Fibroblast of skin of right biceps (primary cell): ENCODE measurements at places on chromosomes 6 and 20.
A peak's percentile ranks its signal among the peaks of the same experiment; 100 is the strongest.

DNA sequence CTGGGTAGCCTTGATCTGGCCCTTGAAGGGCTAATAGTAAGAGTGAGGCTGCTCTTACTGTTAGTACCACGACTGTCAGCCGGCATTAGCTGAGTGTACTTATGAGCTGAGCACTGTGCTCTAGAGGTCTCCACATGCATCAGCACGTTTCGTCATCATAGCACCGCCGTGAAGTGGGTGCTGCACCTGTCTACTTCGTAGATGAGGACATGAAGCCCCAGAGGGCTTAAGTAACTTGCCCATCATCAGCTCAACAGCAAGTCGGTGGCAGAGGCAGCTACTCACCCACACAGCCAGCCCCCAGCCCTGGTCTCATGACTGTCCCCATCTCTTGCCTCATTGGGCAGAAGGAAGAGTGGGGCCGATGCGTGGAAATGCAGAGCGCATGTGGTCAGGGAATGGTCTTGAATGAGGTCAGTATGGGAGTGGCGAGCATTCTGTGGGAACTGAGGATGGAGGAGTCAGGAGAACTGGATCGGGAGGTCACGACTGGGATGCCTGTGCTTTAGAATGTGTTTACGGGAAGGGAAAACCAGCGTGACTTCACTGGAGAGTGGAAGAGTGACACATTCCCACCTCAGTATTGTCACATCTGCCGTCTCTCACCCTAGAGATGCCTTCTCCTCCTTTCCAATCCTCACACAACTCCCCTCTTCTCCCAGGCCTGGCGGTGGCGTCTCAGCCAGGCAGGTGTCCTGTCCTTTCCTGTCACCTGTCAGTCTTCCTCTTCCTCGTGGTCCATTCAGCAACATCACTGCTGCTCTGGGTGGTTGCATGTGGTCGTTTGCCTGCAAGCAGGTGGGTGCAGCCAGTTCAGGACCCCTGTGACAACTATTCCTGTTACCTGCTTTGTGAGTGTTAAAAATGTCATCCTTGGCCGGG, 6.0 kb downstream of the SYTL3 start:
- DNase-seq, result no peak

- DNase-seq, result no peak
Measured at GRCh38 chr6:40529040-40529439, 58.1 kb downstream of the LRFN2 start.

DNA sequence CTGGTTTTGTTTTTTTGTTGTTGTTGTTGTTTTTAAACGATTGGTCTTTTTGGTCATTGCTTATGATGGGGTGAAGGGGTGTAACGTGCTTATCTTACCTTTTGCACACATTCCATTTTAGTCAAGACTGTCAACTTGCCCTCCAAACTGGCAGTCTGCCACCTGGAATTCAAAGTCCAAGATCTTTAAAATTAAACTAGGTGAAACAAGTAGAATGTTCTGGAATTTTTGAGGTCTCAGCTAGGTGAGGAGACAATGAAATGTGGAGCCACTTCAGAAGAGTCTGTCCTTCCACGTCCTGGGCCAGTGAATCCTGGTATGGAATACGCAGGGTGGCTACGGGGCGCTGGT, 344.6 kb downstream of the ZFAND3 start:
- DNase-seq, result no peak

- DNase-seq, result peak; percentile 78
Measured at GRCh38 chr6:143336446-143337152, 113.9 kb downstream of the ADAT2 start.

DNA sequence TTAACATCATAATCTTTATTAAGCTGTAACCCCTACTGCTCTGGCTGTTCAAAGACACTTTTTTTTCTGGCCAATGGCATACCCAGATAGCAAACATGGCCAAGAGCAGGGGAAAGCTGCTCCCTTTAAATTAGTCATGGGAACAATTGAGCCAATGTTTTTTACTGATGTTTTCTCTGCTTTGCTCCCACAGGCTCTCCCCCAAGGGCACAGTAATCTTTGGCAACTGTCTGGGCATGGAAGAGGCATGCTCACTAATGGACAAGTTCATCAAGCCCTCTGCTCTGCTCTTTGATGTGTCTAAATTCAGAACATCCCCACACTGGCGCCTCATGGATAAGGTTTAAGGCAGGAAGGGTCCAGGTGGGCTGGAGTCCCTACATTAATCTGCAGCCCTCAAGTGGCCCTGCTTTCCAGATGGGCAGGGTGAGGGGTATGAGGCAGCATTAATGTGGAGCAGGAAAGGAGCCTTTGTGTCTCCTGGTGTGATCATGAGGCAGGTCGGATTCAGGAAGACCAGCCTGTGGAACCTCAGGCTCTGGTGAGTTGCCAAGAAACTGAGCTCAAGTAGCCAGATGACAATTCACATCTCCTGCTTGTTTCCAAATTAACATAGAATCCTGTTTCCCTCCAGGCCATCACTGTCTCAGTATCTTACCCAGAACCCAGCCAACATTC, 227.0 kb upstream of the CST7 start:
- DNase-seq, result no peak

DNA sequence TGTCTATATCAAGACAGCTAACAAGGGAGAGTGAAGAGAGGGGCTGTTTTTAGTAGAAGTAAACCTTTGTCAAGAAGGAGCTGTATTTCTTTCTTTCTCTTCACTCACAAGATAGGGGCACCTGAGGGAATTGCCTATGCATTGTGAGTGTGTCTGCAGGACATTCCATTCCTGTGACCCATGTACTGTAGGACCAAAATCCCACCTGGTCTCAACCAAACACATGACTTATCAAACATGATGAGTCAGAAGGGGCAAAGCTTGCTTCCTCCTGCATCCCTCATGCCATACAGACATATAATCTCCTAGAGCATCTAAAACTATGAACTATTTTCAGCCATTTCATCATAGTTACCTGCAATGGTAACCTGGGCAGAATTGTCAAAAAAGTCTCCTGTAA, 21.8 kb downstream of the PKHD1 start:
- DNase-seq, result no peak

- DNase-seq, result no peak
Measured at GRCh38 chr6:159886270-159886669, 4.5 kb upstream of the MAS1 start.

DNA sequence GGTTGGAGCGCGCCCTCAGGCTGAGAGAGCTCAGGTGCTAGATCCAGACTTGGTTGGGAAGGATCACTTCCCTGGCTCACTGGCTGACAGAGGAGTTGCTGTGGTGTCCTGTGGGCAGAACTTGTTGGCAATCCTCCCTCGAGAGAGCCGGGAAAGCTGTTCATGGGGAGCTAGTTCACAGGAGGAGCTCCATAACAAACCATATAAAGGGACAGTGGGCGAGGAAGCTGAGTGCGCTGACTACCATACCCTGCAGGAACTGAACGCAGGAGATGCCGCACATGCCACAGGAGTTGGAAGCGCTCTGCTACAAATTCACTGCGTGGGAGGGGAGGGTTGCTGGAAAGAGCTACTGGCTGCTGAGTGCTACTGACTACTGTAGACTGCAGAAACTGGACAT, 243.2 kb downstream of the OGFRL1 start:
- no peak for DNase-seq

GRCh38 chr6:4302524-4302923, 167.1 kb upstream of the ECI2 start:
- no peak for DNase-seq

- no peak for DNase-seq
Measured at GRCh38 chr6:130683761-130684517, 143.3 kb upstream of the SMLR1 start.
